Substantia nigra (tissue), 51 donors: ENCODE measurements at places on chromosomes 7 and 10.

GRCh38 chr7:69847921-69848612, 249.8 kb downstream of the AUTS2 start:
- no peak for DNase-seq

- DNase-seq, result no peak
These were observed 72.2 kb upstream of the RELN start for GRCh38 chr7:104061652-104062051.

GRCh38 chr7:55425141-55425752, 60.1 kb downstream of the LANCL2 start:
- DNase-seq, result no peak

GRCh38 chr10:74825371-74826141, 844 bp upstream of the KAT6B start:
- peak; percentile 80 for DNase-seq

DNA sequence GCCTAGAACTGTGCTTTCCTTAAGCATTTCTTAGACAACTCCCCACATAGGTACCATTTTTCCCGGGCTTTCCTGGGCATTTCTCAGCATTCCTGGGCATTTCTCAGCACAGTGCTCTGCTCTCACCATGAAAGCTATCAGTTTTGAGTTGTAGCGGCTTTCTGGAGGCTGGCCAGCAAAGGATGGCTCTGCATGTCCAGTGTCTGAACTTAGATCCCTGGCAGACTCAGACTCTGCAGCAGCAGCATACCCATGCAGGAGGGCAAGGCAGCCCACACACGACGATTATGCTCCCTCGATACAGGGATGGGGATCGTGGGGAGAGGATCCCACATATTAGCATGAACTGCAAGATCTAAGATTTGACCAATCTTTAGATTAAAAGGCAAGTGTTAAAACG, 248.9 kb upstream of the MKI67 start:
- no peak for DNase-seq

DNA sequence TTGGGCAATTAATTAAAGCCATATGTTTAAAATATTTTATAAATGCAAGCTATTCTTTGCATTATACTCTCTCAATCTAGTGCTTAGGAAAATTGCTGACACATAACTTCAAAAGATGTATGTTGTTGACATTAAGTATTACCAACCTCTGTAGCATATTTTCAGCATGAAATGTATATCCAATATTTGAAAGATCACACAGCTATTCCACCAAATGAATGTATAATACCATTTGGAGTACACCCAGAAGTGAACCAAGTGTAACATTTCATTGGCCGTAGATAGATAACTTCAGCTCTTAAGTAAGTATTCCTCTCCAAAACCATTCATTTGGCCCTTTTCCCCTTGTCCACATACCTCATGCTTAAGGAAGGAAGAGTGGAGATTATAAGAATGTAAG, 104.6 kb downstream of the HECTD2 start:
- no peak for DNase-seq

- DNase-seq, result no peak
These were observed 12.2 kb downstream of the FOXP2 start for GRCh38 chr7:114426824-114427223.

- no peak for DNase-seq
These were observed 19.4 kb upstream of the AHR start for GRCh38 chr7:17279061-17279460.

DNA sequence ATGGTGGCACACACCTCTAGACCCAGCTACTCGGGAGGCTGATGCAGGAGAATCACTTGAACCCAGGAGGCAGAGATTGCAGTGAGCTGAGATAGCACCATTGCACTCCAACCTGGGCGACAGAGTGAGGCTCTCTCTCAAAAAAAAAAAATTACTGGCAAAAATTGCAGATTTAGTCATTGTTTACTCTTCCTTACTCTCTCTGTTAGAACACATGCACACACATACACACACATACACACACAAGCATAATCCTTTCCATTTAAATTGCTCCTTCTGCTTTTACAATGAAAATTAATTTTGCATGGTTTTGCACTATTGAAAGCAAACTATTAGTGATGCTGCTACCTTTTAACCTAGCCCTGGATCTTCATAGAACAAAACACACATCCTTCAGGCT, 15.4 kb upstream of the UCN3 start:
- no peak for DNase-seq

DNA sequence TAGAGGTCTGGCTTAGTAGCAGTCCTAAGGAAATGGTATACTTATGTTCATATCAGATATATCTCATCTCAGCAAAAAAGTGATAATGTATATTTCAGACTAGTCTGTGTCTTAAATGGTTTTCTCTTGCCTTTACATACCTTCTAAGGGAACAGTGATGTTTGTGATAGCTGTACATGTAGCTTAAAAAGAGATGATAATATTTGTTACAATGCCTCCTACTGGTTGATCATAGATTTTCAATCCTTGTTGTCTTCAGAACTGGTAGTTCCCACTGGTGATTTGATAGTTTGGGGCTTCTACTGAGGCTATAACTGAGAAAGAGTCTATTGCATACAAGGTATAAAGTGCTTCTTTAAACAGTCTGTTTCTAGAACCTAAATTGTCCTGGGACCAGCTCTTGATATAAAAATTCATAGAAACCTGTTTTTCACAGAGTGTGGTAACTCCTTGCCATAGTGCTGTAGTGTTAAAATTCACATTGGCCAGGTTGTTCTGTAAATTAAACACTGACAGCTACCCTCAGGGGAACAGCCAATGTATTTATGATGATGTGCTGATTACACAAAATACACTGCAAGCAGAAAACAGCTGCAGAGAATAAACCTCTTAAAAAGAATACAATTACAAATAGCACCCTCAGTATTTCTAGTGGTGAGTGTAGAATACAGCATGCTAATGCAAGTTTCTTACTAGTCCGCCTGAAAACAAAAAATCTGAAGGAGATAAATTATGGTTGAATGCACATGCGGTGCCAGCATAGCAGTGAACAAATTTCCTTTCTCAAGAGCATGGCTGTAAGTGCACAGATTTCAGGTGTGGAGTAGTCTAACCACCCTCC, 90.3 kb downstream of the BTRC start:
- no peak for DNase-seq

DNA sequence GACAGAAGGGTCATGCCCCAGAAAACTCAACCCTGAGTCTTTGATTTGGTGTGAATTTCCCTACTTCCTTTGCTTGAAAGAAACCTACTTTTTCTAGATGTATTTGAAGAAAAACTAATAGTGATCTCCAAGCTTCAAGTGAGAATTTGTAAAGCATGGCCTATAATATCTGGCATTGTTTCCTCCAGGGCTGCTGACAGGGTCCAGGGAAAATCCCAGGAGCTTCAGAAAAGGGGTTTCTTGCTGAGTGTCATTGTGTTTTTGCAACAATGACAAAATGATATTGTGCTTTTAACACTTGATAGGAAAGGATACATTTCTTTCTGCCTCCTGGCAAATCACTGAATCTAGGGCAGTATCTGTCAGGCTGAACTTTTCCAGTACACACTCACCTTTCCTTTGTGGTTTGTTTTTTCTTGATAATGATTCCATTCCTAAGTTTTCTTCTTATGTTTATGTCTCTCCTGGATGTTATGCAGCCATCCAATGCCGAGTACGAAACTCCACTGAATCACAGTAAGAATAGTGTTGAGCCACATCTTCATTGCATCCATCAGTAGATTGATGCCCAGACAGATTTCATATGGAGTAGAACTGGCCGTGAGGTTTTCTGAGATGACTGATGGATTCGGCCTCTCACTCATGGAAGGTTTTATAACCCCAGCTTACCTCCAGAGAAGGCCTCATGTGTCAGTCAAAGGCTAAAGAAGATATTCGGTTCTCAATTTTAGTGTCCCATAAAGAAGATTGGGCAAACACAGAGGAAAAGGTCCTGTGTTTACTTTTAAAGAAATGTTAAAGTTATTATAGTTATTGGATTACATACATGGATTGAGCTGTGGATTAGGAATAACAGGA, 76.9 kb upstream of the STEAP1B start:
- DNase-seq, result no peak

GRCh38 chr7:101953248-101953819, 135.9 kb downstream of the CUX1 start:
- no peak for DNase-seq
